ENCODE measurements at places on chromosomes 7 and 10. TPM values are rescaled to one million over a fixed set of nuclear protein-coding genes. Genes with fewer than 3 reads are reported as not detected.

SEM1 gene
- 37.4 TPM for polyA plus RNA-seq

NEURL1 gene
- polyA plus RNA-seq: 12.3 TPM

FKBP9 gene
- polyA plus RNA-seq: 2.8 TPM

NRAP gene
- 0.08 TPM for polyA plus RNA-seq

TMEM196 gene
- polyA plus RNA-seq: 30.3 TPM

SLC29A4 gene
- polyA plus RNA-seq: 32.4 TPM

FRMD4A gene
- 41.4 TPM for polyA plus RNA-seq
